AG08395 (cell line): ENCODE measurements at places on chromosomes 12 and 14.

GRCh38 chr12:94231709-94232108 lies 83.3 kb downstream of the PLXNC1 start:
- no peak for DNase-seq

DNA sequence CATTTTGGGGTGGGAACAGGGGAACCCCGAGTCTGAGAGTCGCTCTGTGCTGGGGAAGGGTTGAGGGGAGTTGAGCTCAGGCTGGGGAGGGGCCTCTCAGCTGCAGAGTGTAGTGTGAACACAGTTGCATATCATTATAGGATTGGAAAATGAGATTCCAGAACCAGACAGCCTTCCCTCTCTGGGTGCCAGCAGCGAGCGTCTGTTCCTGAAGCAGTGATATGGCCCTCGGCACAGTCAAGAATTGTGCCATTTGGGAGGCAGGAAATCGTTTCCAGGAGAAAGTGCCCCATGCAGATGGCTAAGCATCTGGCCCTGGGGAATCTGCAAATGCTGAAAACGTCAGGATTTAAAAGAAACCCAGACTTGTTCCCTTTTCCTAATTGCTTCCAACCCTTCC lies 70.4 kb upstream of the SFSWAP start:
- DNase-seq: no peak

DNA sequence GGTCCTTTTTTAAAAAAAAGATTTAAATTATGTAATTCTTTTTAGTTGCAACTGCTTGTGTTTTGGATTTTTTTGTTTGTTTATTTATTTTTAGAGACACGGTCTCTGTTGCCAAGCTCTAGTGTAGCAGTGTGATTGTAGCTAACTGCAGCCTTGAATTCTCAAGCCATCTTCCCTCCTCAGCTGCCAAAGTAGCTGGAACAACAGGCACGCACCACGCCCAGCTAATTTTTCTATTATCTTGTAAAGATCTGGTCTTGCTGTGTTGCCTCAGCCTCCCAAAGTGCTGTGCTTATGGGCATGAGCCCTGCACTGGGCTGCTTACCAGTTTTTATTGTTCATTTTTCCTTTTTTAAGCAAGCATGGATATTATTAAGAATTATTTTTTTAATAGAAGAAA lies 10.6 kb upstream of the ART4 start:
- DNase-seq: no peak

DNA sequence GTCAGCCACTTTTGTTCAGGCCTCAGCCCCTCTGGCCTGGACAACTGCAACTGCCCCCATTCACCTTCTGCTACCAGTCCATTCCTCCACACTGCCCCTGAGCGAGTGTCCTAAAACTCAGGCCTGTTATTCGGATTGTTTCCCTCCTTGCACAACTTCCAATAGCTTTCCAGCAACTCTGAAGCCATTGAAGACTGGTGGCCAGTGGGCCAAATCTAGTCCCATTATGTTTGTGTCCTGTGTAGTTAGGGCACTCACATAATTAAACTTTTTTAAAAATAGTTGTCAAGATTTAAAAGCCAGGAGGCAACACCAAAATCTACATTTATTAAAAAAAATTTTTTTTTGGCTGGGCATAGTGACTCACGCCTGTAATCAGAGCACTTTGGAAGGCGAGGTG lies 17.8 kb upstream of the FIGNL2 start:
- DNase-seq: no peak

- DNase-seq: no peak
Measured at GRCh38 chr14:78383060-78383459, 212.9 kb downstream of the NRXN3 start.

GRCh38 chr12:1056390-1056789 lies 65.4 kb downstream of the ERC1 start:
- DNase-seq: no peak

DNA sequence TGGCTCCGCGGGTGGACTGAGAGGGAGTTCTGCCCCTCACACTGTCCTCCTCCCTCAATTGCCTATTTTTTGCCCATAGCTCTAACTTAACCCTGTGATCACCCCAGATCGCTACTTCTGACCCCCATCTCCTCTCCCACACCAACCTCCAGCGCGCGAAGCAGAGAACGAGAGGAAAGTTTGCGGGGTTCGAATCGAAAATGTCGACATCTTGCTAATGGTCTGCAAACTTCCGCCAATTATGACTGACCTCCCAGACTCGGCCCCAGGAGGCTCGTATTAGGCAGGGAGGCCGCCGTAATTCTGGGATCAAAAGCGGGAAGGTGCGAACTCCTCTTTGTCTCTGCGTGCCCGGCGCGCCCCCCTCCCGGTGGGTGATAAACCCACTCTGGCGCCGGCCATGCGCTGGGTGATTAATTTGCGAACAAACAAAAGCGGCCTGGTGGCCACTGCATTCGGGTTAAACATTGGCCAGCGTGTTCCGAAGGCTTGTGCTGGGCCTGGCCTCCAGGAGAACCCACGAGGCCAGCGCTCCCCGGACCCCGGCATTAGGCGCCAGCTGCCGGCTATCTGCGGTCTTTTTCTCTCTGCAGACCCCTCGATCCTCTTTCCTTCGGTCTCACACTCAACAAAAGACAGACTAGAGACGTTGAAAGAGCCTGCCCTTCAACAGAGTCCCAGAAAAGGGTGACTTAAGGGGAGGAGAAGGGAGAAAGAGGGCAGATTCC lies 3.0 kb upstream of the TBX3 start:
- DNase-seq: no peak

DNA sequence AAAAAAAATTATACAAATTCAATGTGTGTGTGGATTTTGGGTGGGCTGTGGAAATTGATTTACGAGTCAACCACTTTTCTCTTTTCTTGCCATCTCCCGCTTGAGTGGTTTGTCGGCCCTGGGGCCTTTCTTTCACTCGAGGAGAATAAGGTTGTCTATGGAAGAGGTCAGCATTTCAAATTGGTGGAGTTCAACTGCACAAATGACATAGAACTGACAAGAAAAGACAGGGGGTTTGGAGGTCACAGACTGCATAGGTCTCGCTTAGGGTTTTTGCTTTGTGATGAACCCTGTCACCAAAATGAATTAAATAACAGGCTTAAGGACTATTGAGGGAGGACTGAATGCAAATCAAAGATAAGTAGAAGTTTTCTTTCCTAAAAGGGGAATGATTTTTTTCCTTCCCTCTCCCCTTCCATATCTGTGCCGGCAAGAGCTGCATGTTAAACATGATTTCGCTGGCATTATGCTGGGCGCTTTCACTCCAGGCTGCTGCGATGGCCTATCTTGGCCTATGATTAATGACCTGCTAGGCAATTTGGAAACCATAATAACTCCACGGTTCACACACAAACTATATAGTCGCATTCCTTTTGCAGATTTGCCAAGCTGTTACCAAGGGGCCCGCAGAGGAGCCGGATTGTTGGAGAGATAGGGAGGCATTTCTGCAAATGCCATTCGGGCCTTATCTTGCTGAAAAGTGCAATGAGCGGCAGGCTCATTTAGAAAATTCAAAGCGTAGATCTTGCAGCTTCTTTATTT lies 20.7 kb downstream of the ASCL1 start:
- no peak for DNase-seq

DNA sequence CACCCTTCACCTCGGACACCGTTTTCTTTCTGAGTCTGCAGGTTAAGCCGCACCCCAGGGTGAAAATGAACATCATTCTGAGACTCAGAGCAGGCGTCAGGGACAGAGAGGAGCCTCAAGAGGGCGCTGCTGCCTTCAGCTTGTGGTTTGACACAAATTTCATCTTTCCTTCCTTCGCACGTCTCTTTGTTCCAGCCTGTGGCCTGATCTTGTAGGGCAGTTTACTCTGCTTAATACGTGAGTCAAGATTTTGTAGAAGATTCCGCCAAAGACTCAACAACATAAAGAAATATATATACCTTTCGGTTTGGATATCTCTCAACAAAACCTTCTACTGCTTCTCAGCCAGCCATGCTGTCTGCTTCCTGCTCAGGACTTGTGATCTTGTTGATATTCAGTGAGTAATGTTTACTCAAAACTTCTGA lies 329.3 kb upstream of the OR4E1 start:
- DNase-seq: no peak

DNA sequence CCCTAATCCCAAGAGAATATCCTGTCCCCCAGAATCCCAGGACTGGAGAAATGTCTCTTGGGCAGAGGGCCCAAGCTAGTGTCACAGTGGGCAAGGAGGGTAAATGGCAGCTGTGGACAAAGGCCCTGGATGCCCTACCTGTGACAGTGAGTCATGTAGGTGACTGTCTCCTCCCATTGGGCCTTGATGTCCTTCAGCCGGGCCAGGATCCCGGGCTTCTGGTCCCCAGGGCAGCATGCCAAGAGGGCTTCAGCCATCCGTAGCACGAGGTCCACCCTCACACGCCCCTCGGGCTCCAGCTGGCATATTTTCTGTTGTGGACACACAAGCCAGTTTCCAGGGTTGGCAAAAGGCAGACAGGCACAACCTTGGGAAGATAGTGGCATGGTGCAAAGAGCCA lies 48.8 kb downstream of the SYNE3 start:
- DNase-seq: no peak
